ENCODE measurements at places on chromosomes 13 and 19.

- DNase-seq = no peak
Measured at GRCh38 chr13:19634256-19634740, 839 bp downstream of the MPHOSPH8 start.

- no peak for DNase-seq
Measured at GRCh38 chr13:73937441-73937840, 196.8 kb downstream of the KLF12 start.

DNA sequence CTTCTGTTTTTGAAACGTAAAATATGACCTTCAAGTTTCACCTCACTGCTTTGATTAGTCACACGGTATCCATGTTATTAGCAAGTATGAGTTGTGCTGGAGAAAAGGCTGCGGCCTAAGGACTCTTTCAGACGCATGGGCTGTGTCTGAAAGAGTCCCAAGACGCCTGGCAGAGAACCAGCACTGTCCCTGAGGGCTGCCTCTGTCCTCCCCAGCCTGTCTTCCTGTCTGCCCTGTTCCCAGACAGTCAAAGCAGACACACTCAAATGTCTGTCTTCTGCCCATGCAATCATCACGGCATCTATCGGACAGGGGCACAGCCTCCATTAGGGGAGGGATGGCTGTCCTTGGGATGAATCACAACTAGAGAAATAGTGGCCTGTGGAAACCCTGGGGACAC lies 65.5 kb downstream of the DPY19L3 start:
- no peak for DNase-seq

DNA sequence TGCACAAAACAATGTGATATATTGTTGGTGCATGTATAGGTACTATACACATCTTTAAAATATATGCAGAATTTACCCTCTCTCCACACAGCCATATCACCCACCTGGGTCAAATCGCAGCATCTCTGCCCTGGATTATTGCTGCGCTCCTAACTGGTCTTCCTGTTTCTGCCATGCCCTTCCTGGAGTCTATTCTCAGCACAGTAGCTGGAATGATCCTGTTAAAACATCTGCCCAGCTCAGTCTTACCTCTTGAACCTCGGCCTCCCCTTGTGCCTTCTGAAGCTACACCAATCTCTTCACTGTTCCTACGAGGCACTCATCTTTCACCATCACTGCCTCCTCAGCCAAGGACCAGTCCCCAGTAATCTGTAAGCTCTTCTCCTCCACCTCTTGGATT lies 25.5 kb upstream of the TNFRSF19 start:
- no peak for DNase-seq

DNA sequence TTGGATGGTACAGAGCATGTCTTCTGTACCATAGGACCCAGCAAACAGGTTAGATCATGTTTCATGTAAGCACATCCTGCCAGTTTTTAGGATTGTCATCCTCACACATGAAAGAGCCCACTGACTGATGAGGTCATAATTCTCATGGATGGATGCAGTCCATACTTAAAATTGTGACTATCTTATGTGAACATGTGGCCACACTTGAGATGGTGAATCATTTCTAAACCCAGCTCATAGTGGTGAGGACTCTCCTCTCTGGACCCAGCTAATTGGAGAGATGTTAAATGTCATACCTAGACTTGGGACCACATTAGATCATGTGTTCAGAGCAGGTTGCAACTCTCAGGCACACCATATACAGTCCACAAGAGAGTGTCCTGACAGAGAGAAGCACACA lies 24.8 kb upstream of the ZNF254 start:
- DNase-seq = no peak

DNA sequence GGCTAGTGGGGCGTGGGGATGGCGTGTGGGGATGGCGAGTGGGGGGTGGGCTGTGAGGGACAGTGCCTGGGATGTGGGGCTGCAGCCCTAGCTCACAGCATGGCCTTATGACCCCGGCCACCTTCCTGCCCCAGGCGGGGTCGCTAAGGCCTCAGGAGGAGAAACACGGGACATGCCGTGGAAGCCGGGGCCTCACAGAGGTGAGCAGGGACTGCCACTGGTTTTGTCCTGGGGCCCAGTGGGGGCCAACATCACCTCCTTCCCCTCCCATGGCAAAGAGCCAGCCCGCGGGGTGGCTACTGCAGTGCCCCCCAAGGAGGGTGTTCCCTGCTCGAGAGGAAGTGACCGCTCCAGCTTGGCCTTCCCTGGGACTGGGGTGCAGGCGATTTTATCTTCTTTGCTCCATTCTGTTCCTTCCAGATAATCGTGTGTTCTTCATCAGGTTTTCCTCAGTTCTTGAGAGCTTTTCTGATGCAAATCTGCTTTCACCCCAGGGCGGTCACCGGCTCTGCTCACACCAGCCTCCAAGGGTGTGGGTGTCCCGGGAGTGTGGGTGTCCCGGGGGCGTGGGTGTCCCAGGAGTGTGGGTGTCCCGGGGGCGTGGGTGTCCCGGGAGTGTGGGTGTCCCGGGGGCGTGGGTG lies 1.2 kb downstream of the F7 start:
- no peak for DNase-seq
